Nucleus accumbens (tissue), 56 donors: ENCODE measurements at places on chromosomes 7 and 10.

DNA sequence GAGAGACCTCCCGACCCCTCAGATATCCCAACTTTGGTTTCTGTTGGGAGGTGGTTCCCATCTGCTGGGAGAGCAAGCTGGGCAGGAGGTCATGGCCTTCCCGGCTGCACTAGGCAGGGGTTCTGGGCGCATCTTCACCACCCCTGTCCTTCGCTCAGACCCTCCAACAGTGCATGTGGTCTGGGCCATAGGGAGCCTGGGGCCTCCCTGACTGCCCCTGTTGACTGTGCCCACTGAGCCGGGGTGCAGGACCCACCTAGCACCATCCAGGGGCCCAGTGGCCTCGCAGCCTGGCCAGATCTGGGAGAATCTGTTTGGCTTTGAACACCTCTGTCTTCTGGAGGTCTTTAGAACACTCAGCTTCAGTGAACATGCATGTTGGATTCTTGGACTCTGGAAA is 18.7 kb upstream of the INMT start:
- DNase-seq = no peak

DNA sequence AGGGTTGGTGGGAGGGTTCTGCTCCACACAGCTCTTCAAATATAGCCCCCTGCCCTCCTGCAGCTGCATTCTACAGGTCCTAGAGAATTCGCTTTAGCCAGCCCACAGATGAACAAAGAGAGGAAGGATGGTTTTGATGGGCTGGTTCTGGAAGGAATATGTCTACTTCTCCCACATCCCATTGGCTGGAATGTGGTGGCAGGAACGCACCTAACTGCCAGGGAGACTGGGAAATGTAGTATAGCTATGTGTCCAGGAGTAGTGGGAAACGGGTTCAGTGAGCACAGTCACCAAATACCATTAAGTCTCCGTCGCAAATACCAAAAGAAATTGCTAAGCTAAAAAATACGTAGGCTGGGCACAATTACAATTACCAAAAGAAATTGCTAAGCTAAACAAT is 7.3 kb upstream of the PTER start:
- DNase-seq = no peak

GRCh38 chr10:54800741-54801421 is at the start of gene PCDH15:
Gene PCDH15 (minus strand): TSS chr10:54801231. CDS start chr10:54664262, 136,969 bp downstream.
- peak; percentile 19 for DNase-seq

- DNase-seq = no peak
Observed at GRCh38 chr7:21869785-21870402, 75.8 kb downstream of the CDCA7L start.

DNA sequence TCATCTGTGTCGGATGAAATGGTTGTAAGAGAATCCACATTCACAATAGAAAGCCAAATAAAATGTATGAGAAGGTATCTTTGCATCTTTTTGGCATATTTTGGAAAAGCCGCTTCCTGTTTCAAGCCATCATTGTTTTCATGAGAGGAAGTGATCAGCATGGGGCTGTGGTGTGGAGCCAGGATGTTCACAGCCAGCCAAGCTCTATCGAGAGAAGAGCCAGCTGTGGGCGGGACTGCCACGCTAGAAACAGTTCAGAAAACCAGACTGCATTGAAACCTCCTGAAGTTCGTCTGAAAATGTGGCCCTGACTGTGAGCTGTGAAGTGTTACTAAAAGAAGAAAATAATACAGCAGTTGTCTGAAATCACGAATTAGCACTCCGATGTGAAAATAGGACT is 21.2 kb upstream of the NPS start:
- DNase-seq = no peak

- peak; percentile 35 for DNase-seq
Observed at GRCh38 chr10:110746254-110746826, 102.2 kb downstream of the RBM20 start.

- DNase-seq = no peak
Observed at GRCh38 chr10:89952751-89953150, 251.4 kb downstream of the KIF20B start.

GRCh38 chr7:81285142-81285871 is 366.5 kb upstream of the SEMA3C start:
- no peak for DNase-seq

GRCh38 chr10:85849315-85849714 is 517.3 kb downstream of the GRID1 start:
- no peak for DNase-seq

DNA sequence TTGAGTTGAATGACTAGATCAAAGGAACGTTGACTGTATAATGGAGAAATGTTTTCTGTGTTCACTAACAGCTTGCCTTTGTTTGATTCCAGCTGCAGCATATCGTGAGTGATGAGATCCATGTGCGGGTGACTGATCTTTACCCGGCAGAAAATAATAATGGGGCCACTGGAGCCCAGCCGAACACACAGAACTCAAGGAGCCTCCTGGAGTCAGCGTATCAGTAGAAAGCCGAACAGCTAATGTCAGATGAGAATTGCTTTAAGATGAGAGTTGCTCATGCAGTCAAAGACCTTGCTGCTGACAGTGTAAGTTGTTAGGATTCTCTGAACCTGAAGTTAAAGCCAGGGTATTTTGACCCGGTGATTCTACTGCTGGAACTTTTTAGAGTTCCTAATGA is 34.3 kb upstream of the MTPAP start:
- DNase-seq = no peak

- DNase-seq = no peak
Observed at GRCh38 chr7:27527348-27527714, 135.4 kb downstream of the HIBADH start.

DNA sequence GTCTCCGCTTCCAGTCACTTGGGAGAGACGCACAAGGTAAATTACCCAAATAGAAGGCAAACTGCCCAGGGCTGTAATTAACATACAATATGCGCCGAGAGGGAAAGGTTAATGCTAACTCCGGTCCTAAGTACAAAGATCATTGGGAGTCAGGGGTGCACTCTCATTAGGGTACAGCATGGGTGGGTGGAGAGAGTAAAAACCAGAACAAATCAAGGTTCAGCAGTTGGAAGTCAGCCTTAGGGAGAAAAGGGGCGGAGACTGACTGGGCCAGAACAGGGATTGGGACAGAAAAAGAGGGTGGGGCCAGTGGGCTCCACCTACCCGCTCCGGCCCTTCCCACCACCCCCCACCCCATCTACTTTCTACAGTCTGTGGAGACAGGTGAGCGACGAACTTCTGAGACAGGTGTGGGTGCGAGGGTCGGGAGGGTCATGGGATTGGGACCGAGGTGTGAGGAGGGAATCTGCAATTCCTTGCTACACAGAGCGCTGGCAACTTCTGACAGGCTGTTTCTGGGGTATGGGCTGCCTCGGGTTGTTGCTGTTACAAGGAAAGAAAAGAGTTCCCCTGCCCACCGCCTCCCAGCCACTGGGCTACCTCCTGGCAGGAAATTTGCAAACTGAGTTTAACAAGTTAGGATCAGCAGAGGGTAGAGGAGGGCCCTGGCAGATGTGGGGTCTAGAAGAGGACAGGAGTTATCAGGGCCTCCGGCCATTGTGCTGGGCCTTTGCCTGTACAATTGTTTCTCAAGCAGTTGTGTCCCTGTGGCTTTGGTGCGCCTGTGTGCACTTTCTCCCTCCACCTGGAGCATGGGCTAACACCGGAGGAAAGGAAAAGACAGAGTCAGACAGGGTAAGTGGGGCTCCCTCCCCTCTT is at the start of gene TMEM139:
Gene TMEM139 (plus strand): TSS at position 368 of the 879 bp plus-strand sequence. CDS start 1,000 bp downstream, outside the sequence.
- no peak for DNase-seq

DNA sequence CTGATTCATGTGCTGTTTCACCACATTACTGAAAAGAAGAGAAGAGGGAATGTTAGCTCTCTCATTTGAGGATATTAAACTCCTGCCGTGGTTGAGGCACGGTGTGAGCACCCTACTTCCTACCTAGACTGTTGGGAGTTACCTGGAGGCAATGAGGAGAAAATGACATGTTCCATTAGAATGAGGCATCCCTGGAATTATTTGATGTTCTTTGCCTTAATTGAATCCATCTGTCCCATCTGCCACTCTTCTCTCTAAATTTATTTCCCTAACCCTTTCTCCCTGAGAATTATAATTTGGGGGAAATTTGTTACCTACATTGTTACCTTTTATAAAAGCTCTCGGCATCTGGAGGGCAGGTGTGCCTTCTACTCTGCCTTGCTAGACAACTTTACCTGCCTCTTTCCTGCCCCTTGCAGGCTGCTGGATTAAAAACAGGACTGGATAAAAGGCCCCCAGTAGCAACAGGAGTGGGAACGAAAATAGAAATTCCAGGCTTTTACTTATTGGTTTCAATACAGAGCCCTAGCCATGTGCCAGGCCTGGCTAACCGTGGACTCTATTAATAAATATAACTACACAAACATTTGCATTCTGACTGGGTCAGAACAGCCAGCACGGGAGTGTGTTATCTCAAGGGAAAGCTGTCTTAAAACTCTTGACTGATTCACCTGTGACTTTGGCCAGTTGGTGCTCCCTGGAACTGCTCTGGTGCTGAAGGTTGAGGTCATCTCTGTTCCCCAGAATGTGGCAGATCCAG is 4.4 kb upstream of the ATXN7L1 start:
- DNase-seq = no peak

- DNase-seq = peak; percentile 36
Observed at GRCh38 chr10:71696628-71697326, 22.8 kb downstream of the C10orf105 start.

DNA sequence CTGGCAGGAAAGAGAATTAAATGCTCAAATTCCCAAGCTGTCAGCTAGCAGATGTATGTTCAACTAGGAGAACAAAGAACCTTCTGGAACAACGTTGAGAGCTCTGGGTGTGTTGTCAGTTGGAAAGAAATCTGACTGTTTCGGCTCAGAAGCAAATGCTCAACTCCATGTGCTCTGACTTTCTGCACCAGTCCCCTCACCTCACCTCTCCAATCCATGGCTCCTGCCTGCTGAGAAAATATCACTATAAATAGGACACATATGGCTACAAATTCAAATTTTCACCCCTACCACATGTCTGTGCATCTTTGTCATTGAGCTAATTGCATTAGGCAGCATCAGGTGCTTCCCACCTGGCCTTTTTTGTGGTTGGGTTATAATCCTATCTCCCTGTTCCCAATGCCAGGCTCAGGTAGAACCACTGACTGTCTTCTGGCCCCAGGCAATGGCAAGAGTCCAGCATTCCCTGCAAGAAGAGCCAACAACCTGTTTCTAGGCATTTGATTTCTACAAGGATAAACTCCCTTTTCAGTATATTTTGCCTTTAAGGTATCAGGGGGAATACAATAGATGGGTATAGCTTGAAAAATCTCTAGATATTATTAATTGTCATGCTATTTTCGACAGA is 142.6 kb upstream of the LSM8 start:
- DNase-seq = no peak

DNA sequence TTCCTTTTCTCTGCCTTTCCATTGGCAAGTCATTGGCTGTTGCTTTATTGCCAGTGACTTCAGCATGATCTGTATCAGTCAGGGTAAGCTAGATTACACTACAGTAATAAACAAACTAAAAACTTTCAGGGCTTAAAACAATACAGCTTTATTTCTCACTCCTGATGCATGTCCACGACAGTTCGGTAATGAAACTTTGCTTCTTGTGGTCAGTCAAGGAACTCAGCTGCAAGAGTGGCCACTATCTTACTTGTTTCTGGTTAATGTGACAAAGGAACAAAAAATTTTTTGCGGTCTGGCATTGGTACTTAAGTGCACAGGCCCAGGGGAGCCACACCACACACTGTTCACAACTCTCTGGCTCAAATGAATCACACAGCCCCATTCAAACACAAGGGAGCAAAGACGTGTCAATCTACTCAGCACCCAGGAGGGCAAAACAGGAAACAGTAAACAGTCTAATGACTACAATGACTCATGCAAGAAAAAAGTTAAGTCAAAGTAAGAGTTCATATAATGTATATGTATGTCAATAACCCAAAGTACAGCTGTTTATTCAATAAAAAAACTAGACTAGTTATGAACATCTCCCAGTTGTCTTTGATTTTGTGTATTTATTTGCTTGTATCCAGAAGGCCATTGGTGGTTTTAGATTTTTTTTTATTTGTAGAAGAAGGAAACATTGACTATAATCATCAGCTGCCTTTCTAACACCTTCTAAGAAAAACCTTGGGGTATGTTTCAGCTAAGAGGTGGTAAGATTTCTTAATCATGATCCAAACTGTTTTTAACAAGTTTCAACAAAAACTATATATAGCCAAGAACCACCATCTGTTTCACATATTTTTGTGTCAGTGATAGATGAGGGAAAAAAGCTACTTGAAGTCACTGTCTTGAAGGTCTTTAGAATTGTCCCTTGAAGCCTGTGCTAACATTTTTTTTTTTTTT is 134.4 kb upstream of the FAM3C start:
- no peak for DNase-seq

- DNase-seq = no peak
Observed at GRCh38 chr10:630581-631073, 58.8 kb downstream of the DIP2C start.

GRCh38 chr10:24784923-24785322 is 61.2 kb upstream of the ARHGAP21 start:
- DNase-seq = no peak

- no peak for DNase-seq
Observed at GRCh38 chr7:39453743-39454355, 112.4 kb upstream of the YAE1 start.

DNA sequence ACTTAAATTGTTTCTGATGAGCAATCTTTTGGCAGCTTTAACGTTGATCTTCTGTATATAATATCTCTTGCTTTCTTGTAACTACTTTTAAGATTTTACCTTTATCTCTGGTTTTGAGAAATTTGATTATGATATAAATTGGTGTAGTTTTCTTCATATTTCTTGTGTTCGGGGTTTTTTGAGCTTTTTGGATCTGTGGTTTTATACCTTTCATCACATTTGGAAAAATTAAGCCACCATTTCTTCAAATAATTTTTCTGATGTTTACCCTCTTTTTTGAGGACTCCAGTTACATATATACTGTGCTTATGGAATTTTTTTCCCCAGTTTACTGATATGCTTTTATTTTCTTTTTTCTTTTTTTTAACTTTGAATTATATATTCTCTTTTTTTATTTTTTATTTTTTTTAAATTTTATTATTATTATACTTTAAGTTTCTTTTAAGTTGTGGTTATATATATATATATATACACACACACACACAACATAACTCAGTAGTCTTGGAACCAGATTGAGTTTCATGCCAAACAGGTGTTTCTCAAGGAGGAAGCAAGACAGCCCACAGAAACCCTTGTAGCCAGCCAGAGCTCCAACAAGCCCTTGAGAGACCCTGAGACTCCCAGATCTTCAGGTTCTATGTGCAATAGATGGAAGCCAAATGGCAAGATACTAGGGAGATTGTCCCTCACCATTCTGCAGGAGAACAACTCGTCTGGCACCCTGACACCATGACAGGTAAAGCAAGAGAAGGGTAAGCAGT is 27.5 kb upstream of the NME8 start:
- no peak for DNase-seq

DNA sequence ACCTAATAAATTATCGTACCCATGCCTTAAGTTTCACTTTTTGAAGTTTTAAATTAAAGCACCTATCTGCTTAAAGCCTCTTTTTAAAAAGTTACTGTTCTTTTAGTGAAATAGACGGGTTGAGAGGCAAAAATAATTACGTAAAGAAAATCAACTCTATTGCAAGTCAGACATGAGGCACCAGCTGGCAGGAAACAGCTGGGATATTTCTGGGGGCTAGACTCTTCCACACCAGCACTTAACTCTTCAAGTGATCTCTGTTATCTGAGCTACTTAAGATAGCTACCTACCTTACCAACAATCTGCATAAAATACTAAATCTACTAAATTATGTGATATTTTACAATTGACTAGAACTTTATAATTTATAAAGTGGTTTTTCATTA is 35.8 kb downstream of the GBF1 start:
- DNase-seq = no peak

- no peak for DNase-seq
Observed at GRCh38 chr7:94087664-94088352, 83.7 kb upstream of the BET1 start.
